Ovary (tissue), 10 donors: ENCODE measurements at places on chromosomes 11 and 22. TPM values are rescaled to one million over a fixed set of nuclear protein-coding genes. Genes with fewer than 3 reads are reported as not detected.
A peak's percentile ranks its signal among the peaks of the same experiment; 100 is the strongest.

DNA sequence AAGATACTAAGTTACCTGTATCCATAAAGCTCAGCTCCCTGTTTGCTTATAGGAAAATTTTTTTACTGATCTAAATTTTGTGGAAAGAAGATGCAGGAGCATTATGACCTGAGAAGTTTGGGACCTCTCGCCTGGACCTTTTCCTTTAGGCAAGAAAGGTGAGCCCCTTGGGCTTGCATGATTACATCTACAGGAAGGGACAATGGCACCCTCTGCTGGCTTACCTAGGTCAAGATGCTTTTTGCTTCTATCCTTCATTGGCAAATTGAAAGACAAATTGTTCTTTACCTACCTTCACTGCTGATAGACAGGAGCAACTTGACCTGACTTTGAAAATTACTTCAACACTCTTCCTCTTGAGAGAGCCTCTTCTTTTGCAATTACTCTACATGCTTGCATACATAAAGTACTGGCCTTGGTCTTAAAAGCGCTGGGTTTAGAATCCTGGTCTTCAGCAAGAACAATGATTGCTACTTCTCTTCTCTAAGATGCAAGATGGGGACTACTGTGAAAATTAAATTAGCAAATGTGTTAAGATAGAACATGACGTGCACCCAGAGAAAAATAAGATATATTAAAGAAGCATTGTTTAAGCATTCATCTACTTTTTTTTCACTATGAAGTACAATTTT lies 147.2 kb downstream of the TRPC6 start:
- peak; percentile 41 for DNase-seq

APOA5 gene
- total RNA-seq = not detected

GRCh38 chr11:94544646-94545263 lies 1.0 kb downstream of the FUT4 start:
- DNase-seq = peak; percentile 21

- DNase-seq = no peak
Observed at GRCh38 chr11:48001438-48002021, 21.2 kb downstream of the PTPRJ start.

DNA sequence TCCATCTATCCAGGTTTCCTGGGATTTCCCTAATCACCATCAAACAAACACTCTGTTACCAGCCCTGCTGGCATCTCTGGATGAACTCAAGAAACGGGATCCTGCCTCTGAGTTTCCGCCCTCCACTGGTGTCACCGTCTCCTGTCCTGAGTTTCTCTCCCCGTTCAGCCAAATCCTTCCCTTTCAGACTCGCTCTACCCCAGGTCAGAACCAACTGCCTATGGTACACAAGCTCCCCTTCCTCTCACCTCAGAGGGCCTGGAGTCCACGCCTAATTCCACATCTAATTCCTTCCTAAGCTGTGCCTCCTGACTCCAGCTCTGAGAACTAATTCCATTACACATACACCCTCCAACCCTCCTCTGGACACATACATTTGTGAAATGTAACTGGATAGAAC lies 96.1 kb downstream of the SHANK2 start:
- DNase-seq = no peak

- DNase-seq = no peak
Observed at GRCh38 chr22:32319861-32320406, 37.7 kb upstream of the RFPL3 start.

DNA sequence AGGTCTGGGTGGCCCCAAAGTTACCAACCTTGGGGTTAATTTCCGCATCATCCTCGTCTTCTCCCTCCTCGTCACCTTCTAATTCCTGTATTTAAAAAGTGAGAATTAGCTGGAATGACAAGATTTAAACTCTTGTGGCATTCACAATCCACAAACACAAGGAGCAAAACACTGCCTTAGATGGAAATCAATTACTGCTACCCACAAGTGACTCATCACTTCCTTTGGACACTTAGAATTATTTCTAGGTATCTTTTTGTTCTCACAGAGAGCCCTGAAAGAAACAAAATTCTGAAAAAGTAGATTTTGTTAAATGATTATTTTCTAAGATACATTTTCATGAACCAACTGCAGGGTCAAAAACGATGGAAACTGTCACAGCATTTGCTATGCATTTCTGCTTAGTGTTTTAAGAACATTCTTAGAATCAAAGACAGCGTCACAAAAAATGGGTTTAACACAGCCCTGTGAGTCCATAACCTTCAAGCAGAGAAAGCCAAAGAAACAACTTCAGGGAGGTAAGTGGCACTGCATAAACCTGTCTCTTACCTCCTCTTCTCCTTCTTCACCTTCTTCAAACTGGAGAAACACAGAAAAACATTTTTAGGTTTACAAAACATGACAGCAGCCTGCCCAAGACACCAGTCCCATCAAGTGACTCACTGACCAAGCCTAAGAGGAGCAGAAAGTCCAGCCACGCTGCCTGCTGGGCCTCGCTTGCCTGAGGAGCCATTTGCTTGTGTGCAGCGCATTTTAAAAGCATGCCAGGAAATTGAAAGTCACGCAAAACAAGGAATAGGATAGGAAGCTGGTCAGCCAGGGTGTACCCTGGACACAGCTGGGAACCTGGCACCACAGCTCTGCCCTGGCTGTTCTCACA lies 22.3 kb upstream of the PHLDA2 start:
- DNase-seq = no peak

DGCR6 gene
- 0.90 TPM for total RNA-seq
